Stimulated activated CD8-positive, alpha-beta memory T cell treated with anti-CD3 and anti-CD28 coated beads, Interleukin-7, amount 100 ng/mL, for 1 hour (primary cell): ENCODE measurements at places on chromosomes 7 and 10.

DNA sequence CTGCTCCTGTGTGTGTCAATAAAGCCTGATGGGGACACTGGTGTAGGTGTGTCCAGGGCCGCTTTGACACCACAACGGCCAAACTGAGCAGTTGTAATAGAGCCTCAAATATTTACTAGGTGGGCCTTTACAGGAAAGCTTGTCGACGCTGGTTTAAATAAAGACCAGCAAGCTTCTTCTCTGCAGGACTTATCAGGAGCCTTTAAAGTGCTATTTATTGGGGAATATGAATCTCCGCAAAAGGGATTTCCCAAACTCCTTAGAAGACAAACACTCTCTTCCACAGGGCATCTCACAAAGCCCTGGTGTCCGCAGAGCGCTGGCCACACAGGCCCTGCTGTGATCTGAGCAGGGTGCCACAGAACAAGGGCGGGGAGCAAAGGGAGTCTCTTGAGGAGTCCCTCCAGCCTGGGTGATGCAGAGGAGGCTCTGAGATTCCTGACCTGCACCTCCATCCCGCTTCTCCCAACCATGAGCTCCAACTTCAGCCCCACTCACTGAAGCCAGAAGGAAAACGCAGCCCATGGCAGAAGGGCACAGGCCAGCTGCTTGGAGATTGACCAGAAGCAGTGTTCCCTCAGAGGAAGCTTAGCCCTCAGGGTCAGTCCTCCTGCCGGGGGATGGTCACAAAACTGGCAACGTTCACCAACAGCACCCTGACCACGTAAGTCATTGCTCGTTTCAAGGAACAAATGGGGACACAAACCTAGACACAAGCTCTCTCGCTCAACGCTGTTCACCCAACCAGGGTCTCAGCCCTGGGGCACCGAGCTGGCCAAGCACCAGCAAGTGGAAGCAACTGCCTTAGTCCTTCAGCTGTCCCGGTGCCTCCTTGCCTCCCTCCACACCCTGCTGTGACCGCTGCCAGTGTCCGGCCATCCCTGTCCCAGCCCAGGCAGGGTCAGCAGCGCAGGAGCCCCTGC, 129.5 kb downstream of the OAT start:
- no peak for DNase-seq

DNA sequence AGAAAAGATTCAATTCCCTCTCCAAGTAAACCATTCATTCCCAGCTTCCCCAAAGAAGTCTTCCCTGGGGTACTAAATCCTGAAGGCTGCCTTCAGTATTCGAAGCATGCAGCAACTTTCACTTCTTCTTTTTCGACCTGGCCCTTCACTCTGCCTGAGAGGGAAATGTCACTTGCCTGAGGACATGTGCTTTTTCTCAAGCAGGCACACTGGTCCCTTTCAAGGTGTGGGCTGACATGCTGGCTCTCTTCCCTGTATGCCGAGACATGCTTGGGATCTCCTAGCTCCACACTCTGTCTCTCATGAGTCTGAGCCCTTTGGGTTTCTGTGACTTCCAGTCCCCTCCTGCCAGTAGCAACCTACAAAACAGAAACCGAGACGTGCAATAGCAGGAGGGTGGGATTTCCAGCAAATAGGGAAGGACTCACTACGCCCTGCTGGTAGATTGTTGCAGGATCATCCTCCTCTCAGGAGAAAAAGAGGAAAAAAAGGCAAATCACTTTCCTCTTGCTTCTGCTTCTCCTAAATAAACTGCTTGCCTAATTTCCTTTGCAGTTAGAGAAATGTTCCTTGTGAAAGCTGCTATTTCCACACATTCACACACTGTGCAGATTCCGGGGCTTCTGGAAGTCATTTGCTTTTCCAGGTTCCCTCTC, 33.5 kb downstream of the FIGNL1 start:
- no peak for DNase-seq

DNA sequence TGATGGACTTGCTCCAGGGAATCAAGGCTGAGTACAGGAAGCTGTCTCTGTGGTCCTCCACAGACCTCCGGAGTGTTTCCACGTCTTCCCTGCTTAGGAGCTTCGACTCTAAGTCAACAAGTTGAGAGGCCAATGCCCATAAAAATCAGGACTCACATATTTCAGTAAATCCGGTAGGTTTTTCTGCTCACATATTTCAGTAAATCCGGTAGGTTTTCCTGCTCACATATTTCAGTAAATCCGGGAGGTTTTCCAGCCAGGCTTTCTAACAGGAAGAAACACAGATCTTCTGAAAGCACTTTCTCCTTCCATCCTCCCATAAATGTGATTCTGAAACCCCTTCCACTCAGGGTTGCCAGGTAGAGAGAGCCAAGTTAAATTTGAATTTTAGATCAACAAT, 340.1 kb upstream of the SHH start:
- no peak for DNase-seq

DNA sequence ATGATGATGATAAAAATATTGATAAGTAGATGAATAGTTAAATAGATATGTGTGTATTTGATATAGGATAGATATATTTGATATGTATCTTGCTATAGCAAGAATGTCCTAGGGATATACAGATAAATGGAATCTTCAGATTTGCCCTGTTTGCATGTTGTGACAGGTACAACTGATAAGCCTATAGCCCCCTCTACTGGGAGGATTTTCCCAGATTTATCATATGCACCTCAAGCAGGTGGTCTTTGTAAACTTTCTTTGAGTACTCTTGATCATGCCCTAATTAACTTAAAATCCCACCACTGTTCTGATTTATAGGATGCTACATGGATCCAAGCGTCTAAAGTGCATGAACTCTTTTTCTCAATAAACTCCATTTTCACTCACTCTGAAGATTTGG, 1050.7 kb downstream of the SORCS3 start:
- DNase-seq, result no peak

DNA sequence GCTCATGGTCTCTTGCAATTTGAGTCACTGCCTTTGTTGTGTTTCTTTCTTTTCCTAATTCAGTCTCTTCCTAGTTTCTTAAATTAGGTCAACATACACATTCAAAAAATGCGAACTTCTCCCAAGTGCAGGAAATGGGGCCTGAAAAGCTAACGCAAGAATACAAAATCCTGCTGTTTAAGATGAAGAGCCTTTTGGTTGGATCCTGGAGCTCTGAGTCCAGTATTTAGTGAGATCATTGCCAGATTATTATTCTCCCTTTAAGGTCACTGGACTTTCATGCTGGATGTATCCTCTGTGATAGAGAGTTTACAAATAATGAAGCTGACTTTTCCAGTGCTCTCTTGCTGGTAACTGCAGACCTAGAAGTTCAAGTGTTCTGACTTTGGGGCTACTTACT, 401.9 kb upstream of the MKI67 start:
- DNase-seq, result no peak

DNA sequence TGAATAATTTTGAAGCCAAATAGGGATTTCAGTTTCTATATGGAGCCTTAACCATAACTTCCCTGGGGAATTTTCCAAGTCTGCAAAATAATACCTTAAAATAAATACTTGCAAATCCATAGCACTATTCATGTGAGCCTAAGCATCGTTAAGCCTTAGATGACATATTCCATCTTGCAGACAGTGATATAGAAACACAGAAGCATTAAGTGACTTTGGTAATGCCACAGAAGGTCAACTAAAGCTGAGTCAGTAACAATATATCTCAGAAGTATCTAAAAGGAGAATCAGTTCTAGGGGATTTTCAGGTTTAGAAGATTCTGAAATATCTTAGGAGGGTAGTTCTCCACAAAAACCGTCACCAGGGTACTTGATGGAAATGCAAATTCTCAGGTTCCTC, 163.4 kb upstream of the COL1A2 start:
- no peak for DNase-seq

DNA sequence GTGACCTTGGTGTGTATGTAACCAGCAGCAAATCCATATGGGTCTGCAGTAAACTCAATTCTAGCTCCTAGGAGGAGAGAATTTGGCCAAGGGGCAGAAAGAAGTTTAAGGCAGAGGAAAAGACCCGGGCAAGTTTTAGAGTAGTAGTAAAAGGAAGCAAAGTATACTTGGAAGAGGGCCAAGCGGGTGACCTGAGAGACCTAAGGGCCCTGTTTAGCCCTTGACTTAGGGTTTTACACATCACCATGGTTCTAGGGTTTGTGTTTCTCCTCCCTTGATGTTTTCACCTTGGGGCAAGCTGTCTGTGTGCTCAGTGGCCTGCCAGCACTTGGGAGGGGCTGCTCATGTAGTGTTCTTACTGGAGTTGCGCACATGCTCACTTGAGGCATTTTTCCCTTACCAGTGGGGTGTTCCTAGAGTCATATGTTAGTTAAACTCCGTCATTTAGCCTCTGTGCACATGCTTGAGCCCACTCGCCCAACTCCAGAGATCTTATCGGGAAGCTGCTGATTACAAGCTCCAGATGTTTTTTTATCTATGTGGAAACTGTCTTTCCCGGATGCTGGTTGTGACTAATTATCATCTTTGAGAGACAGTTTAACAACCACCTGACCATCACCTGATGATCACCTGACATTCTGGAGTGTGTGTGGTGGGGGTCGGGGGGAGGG, 137.6 kb upstream of the PRSS1 start:
- no peak for DNase-seq

DNA sequence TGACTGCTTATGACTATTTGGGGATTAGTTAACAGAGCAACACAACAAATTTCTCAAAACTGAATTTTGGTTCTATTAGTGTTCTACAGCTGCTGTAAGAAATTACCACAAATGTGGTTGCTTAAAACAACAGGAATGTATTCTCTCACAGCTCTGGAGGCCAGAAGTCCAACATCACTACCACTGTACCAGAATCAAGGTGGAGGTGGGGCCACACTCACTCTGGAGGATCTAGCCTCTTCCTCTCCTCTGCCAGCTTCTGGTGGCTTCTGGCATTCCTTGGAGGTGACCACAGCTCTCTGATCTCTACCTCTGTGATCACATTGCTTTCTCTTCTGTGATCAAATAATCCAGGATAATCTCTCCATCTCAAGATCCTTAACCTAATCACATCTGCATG, 194.7 kb upstream of the BMPER start:
- DNase-seq, result no peak

DNA sequence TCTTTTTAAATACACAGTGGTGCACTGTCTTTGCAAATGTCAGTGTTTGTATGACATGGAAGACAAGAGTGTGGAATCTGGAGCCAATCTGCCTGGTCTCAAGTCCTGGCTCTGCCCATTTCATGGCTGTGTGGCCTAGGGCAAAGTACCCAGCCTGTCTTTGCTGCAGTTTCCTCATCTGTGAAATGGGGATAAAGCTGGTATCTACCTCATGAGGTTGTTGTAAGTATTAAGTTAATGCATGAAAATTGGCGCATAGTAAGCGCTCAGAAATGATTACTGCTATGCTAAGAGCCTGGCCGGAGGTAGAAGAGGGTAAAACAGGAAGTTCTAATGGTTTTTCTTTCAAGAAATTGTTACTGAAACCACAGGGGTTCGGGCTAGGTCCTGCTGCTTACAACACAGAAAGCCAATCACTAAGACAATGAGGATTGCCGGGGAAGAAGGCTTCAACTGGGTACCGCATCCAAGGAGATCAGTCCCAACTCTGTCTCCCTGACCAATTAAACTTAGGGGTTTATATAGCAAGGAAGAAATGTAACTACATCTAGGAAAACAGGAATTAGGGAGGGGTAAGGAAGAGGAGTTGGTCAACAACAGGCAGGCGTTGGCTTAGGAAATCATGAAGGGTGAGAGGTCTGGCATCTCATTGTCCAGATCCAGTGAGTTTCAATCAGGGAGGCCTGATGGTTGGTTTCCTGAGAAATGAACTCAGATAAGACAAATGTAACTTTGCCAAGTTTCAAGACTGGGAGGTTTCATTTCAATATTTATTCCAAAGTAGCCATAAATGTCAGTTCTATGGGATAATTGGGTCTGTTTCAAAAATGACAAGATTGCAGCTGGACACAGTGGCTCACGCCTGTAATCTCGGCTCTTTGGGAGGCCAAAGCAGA, 57.0 kb downstream of the CHST3 start:
- DNase-seq, result no peak

GRCh38 chr10:21954132-21954531, 49.4 kb downstream of the DNAJC1 start:
- DNase-seq, result no peak

DNA sequence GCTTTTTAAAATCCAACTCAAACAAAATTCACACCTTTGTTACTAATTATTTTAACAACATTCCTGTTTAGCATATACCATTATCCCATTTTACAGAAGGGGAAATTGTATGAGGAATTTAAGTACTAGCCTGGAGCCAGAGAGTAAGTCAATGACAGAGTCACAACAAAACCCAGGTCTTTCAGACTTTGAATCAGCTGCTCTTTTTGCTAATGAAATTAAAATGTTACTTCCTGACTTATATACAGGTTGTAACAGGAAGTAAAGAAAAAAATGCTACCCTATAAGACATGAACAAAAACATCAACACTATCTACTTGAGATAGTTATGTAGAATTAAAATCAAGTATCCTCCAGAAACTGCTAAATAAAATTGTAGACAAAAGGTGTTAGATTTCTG, 82.6 kb upstream of the ASAH2 start:
- DNase-seq, result no peak

- no peak for DNase-seq
These were observed 81.4 kb downstream of the ORC5 start for GRCh38 chr7:104126411-104126841.

DNA sequence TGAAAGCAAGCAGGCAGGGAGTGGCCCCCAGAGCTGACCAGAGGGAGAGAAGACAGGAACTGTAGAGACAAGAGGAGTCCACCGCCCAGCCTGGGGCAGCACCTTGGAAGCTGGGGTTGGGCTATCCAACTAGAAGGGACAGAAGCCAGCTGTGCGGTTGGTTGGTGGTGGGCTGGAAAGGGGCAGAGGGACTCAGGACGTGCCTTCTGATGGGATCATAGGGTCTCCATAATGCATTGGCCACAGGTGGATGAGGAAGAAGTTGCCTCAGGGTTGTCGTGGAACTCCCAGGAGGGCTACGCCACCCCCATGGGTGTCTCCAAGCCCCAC, 114.0 kb upstream of the RET start:
- no peak for DNase-seq

- no peak for DNase-seq
These were observed 57.3 kb downstream of the INPP5F start for GRCh38 chr10:119782981-119783664.

DNA sequence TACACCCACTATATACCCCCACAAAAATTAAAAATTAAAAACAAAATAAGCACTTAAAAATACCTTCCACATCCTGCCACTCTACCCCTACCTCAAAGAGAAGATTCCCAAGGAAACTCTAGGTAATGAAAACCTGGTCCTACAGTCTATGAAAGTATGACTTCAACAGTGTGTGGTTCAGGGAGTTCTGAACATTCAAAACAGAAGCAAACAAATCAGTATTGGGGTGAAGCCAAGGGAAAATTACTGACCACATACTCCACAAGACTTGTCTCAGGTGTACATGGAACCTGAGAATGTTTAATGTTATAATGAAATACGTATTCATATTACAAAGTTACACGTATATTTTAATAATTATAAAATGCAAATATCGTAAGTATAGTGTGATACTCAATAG, 20.3 kb upstream of the LIPM start:
- no peak for DNase-seq

DNA sequence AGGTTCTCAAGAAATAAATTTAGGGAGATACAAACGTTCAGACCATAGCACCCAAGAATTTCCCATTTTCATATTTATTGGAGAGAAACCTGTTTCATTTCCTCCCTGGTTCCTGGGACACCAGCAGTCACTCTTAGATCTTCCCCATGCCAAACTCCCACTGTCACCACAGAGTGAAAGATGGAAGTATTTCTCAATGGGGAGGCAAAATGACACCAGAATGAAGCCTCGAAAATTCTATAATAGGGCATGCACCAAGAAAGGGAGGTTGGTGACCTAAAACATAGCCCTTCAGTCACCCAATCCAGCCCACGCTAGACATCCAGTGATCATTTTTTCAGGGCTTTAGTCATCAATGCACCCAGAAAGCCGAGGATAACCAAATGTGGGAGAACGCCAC, 148.1 kb upstream of the PLXDC2 start:
- DNase-seq, result no peak

GRCh38 chr10:109411917-109412316, 511.4 kb downstream of the XPNPEP1 start:
- no peak for DNase-seq
